H9 (cell line): ENCODE measurements at places on chromosomes 12 and 14. TPM values are rescaled to one million over a fixed set of nuclear protein-coding genes. Genes with fewer than 3 reads are reported as not detected.

The GPRC5D gene
- total RNA-seq = not detected in 2 replicates

DNA sequence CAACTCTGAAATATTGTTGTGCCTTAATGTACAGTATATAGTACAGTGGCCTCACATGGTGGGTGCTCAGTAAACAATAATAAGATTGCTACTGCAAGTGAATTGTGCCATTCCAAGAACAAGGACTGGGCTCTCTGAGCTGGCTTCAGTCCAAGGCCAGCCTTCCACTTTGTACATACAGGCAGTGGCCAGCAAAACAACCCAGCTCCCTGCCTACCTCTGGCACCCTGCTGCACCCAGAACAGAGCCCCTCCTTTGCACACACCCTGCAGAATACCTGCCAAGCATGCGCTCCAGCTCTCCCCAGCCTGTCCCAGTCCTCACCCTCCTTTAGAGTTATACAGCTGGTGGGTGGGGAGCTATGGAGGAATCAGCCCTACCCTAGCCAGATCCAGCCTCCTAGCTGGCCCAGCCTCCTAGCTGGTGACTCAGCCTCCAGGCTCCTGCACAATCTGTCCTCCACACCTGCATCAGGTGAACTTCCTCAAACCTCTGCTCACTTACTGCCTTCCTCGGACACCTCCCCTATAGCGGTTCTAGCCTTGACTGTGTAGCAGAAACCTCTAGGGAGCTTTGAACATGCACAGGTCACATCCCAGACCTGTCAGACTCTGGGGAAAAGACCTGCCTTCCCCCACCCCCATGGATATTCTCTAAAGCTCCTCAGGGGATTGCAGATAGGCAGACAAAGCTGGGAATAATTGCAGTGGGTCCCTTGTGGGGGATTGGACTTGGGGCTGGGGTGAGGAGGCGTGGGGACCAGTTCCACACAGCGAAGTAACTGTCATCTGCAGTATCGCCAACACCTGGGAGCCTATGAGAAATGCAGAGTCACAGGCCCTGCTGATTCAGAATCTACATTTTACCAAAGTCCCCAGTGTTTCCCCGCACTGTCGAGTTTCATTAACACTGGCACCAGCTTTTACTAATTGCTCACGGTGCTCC, 17.9 kb downstream of the ZDHHC22 start:
- DNase-seq = peak; percentile 46

DNA sequence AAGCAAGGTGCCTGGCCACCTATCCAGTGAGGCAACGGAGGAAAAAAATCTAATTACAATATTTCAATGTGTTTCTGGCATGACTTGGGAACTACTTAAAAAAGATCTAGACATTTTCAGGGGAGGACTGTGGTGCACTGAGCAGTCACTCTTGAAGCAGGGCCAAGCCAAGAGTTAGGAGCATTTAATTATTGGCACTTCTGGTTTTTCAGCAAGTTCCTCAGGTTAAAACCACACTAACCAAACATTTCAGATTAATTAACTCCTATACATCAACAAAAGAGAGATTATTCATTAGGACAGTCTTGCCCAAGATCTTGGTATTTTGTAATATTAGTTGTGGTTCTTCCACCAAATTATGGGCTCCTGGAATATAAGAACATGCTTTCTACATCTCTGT, 25.6 kb downstream of the PRKAB1 start:
- no peak for DNase-seq

GRCh38 chr14:29990993-29991392, 63.3 kb upstream of the PRKD1 start:
- DNase-seq = no peak

GRCh38 chr12:18522806-18523205, 215.0 kb downstream of the PLCZ1 start:
- DNase-seq = no peak

DNA sequence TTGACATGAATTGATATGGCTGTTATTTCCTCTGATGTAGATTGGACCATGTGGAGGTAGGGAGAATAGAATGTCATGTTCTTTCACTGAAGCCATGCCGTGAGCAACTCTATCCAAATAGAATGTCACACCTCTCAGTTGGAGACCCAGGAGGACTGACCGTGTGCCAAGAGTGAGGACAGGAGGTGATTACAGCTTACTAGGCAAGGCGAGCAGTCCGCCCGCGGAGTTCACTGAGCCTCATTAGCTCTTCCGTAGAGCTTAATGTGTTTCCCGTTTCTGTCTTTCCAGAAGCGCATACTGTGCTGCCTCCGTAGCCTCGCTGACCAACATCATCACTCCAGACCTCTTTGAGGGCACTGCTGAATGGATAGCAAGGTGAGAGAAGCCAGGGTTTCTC, 45.6 kb downstream of the FNTB start:
- no peak for DNase-seq

GRCh38 chr12:5593086-5593485, 161.2 kb downstream of the NTF3 start:
- no peak for DNase-seq
